WTC11 (cell line): ENCODE measurements at places on chromosomes 7 and 10.

GRCh38 chr7:2173189-2173827 is 59.4 kb downstream of the MAD1L1 start:
- DNase-seq = no peak

DNA sequence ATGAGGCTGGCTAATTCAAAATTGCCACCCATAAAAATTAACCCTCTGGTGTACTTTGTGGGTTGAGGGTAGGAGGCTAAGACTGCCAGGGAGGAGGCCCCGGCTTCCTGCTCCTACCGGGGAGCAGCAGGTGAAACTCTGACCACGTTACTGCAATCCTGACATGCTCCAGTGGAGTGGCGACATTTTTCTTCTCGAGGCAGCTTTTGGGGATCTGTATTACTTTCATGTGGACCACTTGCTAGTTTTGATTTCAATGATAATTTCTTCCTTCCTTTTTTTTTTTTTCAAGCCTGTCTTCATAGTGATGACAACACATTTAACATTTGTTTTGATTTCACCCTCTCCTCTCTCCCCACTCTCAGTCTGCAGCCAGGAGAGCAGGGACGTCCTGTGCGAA is 14.6 kb downstream of the GATA3 start:
- DNase-seq = no peak

DNA sequence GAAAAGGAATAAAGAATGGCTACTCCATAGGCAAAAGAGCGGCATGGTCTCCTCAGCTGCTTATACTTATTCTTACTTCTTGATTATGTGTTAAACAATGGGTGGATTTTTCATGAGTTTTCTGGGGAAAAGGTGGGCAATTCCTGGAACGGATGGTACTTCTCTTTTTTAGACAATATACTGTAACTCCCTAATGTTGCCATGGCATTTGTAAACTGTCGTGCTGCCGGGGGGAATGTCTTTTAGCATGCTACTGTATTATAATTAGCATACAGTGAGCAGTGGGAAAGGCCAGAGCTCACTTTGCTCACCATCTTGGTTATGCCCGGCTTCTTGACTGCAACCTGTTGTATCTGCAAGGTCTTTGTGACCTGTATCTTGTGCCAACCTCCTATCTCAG is 372.1 kb upstream of the AKR1E2 start:
- DNase-seq = no peak

DNA sequence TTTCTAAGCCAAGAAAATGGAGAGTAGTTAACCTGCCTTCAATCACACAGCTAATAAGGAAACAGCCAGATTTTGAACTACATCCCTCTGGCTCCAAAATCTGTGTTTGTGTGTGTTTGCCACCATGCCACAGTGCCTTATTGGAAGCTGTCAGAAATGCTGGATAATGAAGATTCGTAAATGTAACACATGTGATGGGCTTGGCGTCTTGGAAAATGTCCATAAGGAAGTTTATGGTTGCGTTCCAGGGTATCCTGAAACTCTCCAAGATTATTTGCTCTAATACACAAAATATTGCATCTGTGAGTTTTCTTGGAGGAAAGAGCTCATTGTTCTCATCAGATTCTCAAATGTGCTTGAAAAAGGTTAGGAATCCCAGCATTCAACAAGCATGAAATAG is 22.7 kb downstream of the MYOF start:
- DNase-seq = no peak

- no peak for DNase-seq
Observed at GRCh38 chr7:50923476-50923875, 140.8 kb upstream of the GRB10 start.
